ENCODE measurements at places on chromosomes 6 and 20.
A peak's percentile ranks its signal among the peaks of the same experiment; 100 is the strongest.

- DNase-seq: peak; percentile 8
Observed at GRCh38 chr6:12150812-12151432, 138.8 kb downstream of the HIVEP1 start.

DNA sequence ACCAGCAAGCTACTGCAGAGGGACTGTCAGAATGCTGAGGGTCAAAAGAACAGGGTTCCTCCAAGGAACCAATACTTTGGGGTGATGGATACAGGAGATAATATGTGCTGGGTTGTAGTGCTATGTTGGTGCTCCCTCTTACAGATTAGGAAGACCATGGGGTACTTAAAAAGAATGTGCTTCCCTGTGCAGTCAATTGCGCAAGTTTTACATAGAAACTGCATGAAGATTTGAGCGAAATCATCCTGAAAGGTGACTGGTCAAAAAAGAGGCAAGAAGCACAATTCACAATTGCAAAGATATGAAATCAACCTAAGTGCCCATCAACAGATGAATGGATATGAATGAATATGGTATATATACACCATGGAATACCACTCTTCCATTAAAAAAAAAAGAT is 33.9 kb downstream of the GABRR1 start:
- DNase-seq: no peak

DNA sequence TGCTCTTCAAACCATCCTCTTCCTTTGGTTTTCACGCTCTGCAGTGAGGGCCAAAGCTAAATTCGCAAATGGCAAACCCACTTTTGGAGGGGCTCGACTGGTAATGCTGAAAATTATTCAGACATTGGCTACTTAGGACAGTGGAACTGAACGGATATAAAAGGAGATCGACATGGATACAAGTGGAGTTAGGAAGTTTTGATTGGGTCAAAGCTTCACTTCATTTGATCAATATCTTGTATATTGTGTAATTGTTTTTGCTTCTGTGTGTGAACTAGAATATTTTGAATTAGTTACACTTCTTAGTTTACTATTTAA is 1.2 kb downstream of the FAM8A1 start:
- no peak for DNase-seq

DNA sequence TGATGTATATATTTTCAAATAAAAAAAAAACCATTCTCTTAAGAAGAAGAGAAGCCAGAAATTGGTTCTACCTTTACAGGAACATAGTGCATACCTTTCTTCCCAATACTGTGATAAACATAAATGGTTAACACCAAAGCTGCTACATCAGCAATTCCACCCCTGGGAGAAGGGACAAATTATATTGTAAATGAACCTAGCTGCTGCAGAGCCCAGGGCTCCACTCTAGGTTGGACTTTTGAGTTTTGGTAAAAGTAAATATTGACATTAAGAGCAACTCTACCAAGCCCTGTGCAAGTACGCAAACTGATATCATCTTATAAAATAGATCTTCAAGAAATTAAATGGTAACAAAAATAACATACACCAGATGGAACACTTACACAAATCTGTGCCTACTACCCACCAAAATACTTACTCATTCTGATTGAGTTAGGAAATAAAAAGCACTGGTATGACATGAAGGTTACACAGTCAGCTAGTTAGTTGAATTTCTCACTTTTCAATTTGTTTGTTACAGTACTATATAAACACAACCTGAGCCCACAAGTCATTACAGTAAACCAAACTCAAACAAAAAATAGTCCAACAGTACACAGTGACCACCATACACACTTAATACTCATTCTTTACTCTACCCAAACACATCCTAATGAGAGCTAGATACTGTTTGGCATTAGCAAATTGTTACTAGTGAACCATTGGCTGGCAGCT is 223.3 kb upstream of the HEY2 start:
- no peak for DNase-seq

- peak; percentile 19 for DNase-seq
Observed at GRCh38 chr6:119110601-119111548, 32.4 kb upstream of the FAM184A start.

GRCh38 chr6:141598487-141598886 is 534.2 kb upstream of the GJE1 start:
- DNase-seq: no peak

GRCh38 chr6:44176762-44177509 is 18.3 kb downstream of the CAPN11 start:
- DNase-seq: peak; percentile 33

GRCh38 chr20:15061955-15062354 is 724.5 kb upstream of the FLRT3 start:
- no peak for DNase-seq

DNA sequence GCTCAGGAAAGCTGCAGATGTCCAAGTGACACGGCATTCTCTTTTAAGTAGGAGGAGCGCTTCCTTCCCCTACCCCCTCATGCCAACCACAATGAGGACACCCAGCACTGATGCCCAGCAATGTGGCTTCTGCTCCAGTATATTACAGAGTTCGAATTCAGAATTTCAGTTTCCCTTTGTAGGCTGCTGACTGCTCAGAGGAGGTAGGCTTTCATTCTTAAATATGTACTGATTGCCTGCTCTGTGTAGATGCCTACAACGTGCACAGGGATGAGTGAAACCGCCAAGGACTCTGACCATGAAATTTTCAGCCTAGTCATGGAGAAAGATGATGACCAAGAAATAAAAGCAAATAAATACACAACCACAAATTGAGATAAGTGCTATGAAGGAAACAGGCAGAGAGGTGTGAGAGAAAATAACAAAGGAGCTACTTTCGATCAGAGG is 50.9 kb upstream of the TNFAIP3 start:
- DNase-seq: no peak

DNA sequence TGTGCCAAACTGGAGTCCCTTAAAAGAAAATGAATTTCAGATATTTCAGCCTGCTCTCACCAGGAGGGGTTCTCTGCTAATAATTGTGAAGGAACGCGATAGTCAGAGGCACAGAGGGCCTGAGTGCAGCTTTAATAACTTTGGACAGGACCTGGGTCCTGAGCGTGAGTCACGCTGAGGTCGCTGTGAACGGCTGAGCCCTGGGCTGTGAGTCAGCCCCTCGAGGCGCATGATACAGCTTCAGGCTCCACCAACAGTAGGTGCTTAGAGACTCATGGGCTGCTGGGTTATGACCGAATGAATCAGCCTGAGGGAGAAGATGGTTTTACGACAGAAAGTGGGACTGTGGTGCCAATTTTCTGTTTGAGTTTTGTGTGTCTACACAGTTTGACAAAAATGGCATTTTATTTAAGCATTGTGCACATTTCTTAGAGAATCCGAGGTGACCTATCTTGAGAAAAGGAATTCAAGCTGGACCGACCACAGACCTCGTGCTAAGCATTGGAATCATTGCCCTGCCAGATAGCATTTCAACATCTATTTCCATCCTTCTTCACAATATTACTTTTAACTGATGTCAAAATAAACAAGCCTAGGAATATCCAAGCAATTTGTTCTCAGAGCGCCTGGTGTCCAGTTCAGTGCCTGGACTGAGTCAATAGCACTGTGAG is 183.0 kb downstream of the THBS2 start:
- DNase-seq: no peak

DNA sequence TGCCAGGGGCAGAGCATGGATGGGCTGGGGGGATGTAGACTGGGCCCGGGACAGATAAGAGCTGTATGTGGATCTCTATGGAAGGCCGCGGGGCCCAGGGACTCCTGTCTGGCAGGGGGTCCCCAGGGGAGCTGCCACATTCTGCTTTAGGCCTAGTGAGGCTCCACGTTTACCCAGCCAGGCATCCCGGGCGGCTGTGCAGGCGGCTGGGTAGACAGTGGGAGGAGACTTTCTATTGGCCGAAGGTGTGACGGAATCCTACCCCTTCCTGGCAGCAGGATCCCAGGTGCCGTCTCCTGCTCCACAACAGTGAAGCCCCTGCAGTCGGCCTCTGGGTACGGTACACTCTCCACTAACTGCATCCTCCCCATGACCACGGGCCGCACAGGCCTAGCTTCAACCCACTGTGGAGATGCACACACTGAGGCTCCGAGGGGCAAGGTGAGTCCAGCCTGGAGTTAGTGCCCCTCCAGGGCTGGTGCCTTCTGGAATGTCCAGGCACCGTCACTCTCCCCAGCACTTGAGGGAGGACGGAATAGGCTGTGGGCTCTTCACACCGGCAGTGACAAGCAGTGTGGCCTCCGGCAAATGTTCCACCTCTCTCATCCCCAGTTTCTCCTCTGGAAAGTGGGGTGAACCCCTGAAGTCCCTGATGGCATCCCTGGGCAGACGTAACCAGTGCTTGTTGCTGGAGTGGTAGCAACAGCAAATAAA is 36.8 kb upstream of the ZBP1 start:
- DNase-seq: no peak

GRCh38 chr20:51628533-51629398 is 86.2 kb upstream of the NFATC2 start:
- DNase-seq: no peak

DNA sequence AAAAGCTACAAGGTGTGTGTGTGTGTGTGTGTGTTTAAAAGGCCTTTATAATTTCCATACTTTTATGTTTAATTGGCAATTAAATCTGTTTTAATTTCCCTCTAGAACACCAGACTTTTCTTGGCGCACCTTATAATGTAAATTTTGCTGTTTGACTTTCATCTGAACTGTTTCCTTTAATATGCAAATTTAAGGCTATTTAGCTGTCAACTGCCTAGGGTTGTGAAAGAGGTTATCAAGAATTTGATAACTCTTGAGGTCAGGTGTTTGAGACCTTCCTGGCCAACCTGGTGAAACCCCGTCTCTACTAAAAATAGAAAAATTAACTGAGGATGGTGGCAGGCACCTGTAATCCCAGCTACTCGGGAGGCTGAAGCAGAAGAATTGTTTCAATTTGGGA is 4.0 kb upstream of the LHFPL5 start:
- DNase-seq: no peak

DNA sequence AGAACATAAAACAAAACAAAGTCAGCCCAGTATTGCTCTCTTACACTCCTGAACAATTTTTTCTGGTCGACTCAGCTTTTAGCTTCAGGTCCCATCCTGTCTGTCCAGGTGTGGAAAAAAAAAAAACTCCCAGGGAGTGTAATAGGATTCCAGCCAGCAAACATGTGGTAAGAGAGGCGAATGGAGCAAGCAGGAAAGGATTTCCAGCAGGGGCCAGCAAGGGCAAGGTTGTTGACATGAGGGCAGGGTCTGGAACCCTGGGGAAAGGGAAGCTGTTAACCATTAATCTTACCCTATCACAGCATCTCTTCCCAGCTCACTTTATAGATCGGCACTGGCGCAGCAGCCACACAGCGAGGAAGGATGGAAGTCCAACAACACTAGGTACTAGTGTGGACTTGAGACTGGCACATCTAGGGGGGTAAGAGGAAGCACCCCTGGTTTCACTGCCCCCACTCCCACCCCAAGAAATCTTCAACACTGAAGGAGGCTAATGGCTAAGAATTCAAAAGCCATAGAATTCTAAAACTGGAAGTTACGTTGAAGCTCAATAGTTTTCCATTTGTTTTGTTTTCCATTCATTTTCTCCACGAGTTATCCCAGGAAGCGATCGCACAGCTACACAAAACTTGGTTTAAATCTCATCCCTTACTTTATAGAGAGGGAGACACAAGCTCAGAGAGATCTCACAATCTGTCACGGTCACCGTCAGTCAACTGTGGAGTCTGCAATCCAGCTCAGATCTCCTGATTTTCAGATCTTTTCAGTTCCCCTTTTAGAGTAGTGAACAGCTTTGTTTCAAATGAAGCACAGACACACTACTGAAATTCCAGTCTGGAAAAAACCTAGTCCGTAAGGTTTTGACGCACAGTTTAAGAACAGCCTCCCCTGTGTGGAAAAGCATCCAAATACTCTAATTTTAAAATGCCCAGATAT is 53.3 kb downstream of the SLC22A23 start:
- DNase-seq: no peak

DNA sequence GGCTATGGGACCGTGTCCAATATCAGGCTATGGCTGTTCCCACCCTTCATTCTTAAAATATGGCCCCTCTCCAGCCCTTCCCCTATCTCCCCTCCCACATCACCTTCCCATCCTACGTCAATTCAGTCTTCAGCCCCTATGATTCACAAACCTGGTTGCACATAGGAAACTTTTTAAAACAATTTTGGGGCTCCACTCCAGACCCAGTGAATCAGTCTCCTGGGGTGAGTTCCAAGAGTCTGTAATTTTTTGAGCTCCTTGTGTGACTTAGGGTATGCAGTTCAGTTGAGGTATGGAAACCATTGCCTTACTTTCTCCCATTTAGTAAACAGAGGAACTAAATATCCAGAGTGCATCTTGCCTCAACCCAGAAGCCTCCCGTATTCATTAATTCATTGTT is 5.5 kb downstream of the HNF4A start:
- DNase-seq: no peak

- no peak for DNase-seq
Observed at GRCh38 chr20:43563429-43563828, 4.6 kb downstream of the SGK2 start.

DNA sequence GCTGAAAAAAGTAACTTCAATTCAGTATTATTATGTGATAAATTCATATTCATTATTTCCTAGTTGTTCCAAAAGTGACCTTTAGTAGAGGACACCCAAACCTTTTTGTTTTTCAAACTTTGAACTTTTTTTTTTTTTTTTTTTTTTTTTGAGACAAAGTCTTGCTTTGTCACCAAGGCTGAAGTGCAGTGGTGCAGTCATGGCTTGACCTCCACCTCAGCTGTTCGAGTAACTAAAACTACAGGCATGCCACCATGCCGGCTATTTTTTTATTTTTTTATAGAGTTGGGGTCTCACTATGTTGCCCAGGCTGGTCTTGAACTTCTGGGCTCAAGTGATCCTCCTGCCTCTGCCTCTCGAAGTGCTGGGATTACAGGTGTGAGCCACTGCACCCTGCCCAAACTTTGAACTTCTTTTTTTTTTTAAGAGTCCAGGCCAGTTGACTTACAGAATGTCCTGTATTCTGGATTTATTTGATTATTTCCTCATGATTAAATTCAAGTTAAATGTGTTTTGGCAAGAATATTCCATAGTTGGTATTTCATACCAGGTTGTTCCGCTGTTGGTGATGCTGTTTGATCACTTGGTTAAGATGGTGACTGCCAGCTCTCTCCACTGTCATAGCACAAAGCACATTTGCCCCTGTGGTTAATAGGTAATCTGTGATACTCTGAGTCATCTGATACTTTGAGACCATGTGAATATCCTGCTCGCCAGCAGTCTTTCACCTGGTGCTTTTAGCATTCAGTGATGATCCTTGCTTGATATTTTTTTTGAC is 48.0 kb downstream of the VAPB start:
- no peak for DNase-seq

DNA sequence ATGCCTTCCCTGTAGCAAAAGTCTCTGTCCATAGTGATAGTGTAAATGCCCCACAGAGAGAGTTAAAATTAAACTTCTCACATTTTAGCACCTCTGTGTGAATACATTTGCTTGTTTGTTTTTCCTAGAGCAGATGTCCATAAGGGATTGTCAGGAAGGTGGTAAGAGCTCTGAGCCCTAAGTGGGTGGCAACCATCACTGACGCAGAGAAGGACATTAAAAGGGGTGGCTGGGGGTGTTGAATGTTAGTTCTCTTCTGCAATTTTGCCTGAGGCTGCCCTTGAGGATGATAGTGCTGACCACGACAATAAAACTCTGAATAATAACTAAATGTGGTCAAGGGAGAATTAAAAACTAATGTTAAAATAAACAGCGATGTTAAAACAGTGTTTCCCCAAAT is 174.3 kb upstream of the ID4 start:
- no peak for DNase-seq

- DNase-seq: no peak
Observed at GRCh38 chr20:14879020-14879697, 541.7 kb upstream of the FLRT3 start.
